ENCODE measurements at places on chromosomes 6 and 20.

- DNase-seq: no peak
Measured at GRCh38 chr6:125987026-125987617, 782 bp downstream of the TRMT11 start.

- DNase-seq: no peak
Measured at GRCh38 chr6:113901482-113901881, 44.3 kb downstream of the MARCKS start.

GRCh38 chr20:60632391-60633262 is 619.4 kb upstream of the CDH4 start:
- DNase-seq: no peak

DNA sequence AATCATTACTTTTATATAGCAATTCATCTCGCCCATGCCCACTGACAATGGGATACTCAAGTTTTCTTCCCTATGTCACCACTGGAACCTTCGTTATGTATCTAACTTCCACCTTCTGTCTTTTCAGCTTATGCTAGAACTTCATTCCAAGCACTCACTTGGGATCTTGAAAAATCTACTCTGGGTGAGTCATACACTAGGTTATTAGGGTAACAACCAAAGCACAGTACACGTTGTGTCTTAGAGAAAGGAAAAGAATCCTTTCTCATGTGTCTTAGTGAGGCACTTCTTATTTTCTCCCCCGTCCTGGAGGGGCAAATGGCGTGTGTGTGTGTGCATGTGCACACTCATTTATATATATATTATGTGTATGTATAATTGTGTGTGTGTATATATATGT is 18.3 kb upstream of the FAM162B start:
- DNase-seq: no peak

DNA sequence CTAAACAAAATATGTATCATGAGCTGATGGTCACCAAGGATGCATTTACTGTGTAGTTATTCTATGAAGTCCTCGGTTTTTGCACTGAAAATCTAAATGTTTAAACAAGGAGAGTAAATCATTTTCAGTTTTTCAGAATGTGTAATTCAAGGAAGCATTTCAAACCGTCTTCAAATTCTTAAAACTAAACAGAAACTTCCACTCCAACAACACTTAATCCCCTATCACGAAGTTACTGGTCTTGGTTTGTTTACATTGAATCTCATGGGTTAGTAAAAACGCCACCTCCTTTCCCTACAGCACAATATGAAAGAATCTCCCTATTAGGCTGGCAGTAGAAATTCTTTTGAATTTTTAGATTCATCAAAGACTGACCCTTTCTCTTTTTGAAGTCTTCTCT is 192.9 kb downstream of the AIG1 start:
- no peak for DNase-seq

DNA sequence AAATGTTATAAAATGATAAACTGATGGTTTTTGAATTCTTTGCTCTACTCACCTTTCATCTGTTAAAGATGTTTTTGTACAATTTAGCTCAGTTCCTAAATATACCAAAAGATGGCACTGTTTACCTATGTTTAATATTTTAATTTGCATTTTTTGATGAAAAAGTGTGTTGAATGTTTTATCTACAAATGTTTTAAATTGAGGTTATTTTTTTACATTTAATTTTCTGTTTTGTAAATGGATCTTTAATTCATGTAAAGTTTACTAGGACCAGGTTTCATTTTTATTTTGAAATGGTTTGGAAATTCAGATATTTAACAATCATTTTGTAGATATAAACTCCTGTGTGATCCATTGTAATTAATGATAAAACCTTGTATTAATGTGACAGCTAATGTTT is 30.0 kb downstream of the CDKAL1 start:
- peak; percentile 17 for DNase-seq

- DNase-seq: no peak
Measured at GRCh38 chr20:43386878-43387277, 70.8 kb upstream of the SRSF6 start.
